Stimulated activated CD4-positive, alpha-beta T cell treated with anti-CD3 and anti-CD28 coated beads, Interleukin-4, amount 100 ng/mL, for 1 hour (primary cell): ENCODE measurements at places on chromosomes 2 and 18.
A peak's percentile ranks its signal among the peaks of the same experiment; 100 is the strongest.

DNA sequence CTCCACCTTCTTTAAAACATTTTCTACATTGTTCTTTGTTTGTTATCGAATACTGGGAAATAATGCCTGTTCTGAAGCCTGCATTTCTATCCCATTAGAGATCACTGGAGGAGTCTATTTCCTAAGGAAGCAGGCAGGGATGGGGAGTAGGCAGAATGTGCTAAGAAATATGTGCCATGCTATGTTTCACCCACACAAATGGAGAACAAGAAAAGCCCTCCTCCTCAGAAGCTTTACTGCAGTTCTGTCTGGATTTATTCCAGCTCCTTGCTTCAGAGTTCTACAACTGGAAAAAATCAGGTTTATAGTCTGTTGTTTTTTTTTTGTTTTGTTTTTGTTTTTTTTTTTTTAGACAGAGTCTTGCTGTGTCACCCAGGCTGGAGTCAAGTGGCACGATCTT lies 825.1 kb downstream of the SLC4A3 start:
- no peak for DNase-seq

- no peak for DNase-seq
These were observed 66.0 kb downstream of the STPG4 start for GRCh38 chr2:47089083-47089464.

- no peak for DNase-seq
These were observed 363.7 kb upstream of the SPHKAP start for GRCh38 chr2:228545041-228545747.

DNA sequence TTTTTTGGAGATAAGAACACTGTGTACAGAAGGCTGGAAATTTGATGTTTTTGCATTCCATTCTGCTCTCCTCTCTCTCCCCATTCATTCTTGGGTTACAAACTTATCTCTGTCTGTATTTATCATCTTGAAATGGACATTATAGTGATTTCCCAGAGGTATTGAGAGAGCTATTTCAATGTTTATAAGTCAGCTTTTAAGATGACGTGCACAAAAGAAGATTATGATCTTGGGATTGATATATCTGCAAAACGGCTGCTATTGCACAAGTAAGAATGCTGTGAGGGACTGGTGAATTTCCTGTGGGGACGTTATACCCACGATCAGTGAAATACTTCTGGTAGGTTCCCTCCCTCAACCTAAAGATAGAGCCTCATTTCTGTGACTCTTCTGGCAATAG lies 61.0 kb upstream of the DTNA start:
- no peak for DNase-seq

GRCh38 chr2:144443837-144444817 lies 75.8 kb downstream of the ZEB2 start:
- DNase-seq: no peak

DNA sequence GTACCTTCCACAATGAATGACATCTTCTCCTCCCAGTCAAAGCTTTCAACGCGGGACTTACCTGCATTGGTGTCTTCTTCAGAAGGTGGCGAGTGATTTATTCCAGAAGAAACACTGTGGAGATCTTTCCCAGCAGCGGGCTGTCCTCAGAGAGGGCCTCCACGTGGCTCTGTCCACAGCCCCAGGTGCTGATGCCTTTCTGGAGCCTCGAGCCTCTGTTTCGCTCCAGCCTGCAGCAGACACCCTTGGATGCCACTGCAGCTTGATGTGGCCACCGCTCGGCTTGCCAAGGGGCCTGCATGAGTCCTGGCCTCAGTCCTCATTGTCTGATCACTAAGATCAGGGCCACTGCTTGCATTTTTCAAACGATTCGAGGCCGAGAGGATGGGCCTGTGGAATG lies 46.6 kb upstream of the GALR1 start:
- no peak for DNase-seq

- DNase-seq: no peak
These were observed 76.6 kb downstream of the EMX1 start for GRCh38 chr2:72993933-72994280.

- no peak for DNase-seq
These were observed 33.0 kb upstream of the PTH2R start for GRCh38 chr2:208373460-208374089.

DNA sequence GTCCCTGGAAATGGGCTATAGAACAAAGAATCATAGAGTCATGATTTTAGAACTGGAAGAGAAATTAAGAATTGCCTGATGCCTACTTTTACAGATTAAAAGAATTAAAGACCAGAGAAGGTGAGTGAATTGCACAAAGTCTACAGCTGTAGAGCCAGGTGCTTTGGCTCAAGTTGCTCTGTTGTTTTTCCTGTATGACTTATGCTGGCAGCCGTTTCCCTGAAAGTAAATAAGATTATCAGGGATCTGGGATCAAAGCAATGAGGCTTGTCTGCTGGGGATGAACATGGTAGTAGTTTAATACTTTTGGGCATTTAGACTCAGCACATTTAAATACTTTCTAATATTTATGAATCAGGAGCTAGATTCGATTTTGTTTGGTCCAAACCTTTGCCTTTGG lies 166.9 kb downstream of the PRPF40A start:
- DNase-seq: no peak

GRCh38 chr2:134072341-134072740 lies 181.5 kb upstream of the MGAT5 start:
- DNase-seq: no peak

DNA sequence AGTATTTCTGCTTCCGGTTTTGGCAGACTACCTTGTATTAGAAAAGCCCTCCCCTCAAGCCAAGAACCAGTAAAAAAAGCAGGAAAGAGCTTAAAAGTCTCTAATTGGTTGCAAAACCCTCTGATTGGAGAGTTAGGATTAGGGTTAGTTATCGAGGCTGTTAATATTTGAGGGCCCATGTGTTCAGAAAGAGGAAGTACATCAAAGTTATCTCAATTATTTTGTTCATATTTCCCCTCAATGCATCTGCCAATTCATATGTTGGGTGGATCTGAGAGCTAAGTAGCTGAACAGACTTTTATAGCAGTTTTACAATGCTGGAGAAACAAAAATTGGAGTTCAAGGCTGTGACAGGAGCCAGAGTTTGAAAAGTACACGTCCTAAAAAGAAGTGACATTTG lies 43.1 kb upstream of the KLHL14 start:
- no peak for DNase-seq

GRCh38 chr2:214246417-214246816 lies 164.4 kb upstream of the VWC2L start:
- DNase-seq: no peak

- DNase-seq: peak; percentile 7
These were observed 237.6 kb downstream of the PRKCE start for GRCh38 chr2:45889053-45889452.

- DNase-seq: peak; percentile 55
These were observed 697 bp downstream of the LGALSL start for GRCh38 chr2:64454386-64455332.

- DNase-seq: no peak
These were observed 97.4 kb upstream of the CYRIA start for GRCh38 chr2:16763056-16763455.

GRCh38 chr18:57959278-57959677 lies 84.7 kb upstream of the NEDD4L start:
- DNase-seq: no peak

DNA sequence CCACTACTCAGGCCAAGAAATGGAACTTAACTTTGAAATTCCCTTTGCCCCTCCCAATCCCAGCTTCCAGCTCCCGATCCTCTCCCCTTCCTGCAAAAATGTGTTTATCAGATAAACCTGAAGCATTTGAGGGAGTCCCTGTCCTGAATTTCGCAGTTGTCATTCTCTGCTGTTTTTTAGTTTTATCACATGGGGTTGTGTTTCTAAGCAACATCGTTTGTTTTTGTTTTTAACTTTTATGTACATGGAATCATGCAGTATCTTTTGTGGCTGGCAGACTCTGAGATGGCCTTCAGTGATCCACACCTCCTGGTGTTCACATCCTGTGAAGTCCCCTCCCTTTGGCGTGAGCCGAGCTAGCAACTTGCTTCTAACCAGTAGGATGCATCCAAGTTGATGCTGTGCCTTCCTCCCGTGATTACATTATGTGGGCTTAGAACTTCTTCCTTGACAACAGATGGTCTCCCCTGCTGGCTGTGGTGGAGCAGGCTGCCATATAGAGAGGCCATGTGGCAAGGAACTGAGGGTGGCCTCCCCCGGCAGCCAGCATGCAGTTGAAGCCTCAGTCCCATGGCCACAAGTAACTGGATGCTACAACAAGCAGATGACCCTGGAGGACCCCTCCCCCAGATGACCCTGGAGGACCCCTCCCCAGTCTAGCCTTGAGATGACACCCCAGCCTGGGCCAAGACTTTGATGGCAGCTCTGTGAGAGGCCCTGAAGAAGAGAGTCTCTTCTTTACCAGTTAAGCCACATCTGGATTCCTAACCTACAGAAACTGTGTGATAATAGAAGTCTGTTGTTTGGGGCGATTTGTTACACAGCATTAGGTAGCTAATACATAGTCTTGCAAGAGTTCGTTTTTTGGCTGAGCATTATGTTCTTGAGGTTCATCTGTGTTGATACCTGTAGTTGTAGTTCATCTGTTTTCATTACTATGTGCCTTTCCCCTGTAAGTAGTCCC lies 27.7 kb downstream of the SH3BP4 start:
- DNase-seq: no peak

DNA sequence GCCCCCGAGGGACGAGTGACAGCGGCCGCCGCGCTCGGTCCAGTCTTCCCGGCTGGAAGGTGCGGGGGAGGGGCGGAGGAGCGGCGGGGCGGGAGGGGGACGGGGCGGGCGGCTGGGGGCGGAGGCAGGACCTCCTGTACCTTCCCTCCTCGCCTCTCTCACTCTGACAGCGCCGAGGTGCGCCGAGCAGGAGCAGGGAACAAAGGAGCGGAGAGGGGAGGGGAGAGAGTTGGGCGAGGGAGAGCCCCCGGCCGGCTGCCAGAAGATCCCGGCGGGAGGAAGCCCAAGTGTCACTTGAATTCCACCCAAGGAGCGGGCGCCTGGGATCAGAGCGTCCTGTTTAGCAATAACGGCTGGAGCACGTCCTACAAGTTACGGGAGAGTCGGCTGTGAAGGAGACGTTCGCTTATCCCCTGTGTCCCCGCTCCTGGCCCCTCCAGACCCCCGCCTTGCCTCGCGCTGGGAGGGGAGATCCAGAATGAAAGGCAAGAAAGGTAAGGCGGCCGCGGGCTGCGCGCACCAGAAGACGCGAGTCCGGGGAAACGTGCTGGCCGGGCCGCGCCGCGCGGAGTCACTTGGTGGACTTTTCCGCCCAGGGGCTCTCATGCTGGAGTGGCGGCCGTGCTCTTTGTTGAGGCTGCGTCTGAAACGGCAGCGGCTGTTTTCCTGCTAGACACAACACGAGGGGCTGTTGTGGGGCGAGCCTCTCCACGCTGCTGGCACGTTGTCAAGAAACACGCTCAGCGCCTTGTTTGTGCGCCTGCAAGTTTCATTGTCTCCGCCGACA lies at the start of gene TGIF1:
Gene TGIF1 (plus strand): TSS at position 161 of the 787 bp plus-strand sequence. CDS start 318 bp downstream, at position 479.
- peak; percentile 65 for DNase-seq

- no peak for DNase-seq
These were observed 68.4 kb downstream of the COL5A2 start for GRCh38 chr2:189111063-189111715.

GRCh38 chr2:170019060-170019805 lies 158.7 kb upstream of the MYO3B start:
- no peak for DNase-seq

DNA sequence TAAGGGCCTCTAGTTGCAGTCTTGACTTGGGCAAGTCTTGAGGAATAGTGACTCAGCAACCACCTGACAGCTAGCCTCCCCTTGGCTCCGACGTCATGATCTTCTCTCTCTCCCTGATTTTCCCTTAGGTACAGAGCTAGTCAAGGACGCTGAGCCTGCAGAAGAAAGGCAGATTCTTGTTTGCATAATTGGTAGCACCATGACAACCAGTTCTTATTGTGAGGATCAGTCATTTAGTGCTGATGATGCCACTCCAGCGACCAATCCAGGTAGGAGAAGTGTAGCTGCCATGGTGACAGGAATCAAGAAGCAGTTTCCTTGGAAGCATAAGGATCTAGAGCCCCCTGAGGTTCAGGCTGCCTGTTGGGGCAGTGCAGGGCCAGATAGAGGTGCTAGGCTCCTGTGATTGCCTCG lies 2.8 kb upstream of the RESP18 start:
- DNase-seq: no peak

GRCh38 chr2:111121028-111121827 lies 514 bp downstream of the BCL2L11 start:
- DNase-seq: peak; percentile 50

DNA sequence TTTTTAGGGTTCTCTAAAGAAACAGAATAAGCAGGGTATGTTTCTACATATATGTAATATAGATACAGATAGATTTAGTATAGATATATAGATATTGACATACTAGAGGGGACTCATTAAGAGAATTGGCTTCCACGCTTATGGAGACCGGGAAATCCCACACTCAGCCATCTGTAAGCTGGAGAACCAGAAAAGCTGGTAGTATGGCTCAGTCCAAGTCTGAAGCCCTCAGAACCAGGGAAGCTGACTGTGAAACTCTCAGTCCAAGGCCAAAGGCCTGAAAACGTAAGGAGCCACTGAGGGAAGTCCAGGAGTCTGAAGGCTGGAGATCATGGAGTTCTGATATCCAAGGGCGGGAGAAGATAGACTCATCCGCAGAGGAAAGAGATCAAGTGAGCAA lies 441.3 kb upstream of the CDH20 start:
- DNase-seq: no peak

GRCh38 chr2:33383855-33384598 lies 92.4 kb upstream of the RASGRP3 start:
- DNase-seq: no peak

DNA sequence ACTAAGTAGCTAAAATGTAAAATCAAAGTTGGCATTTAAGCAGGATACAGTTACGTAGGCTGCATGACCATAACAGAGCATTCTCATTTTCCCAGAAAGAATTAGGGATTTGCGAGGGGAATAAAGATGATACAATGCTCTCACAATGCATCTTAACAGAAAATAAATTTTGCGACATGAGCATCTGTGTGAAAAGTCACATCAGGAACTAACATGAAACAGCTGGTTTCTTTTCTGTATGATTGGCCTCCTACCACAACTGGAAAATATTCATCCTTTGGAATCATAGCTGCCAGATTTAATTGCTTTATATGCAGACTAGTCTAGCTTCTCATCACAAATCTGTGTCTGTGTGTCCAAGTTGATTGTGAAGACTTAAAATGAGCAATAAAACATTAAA lies 66.0 kb downstream of the KCTD18 start:
- no peak for DNase-seq

- no peak for DNase-seq
These were observed 41.6 kb downstream of the LBH start for GRCh38 chr2:30272761-30273573.

- DNase-seq: no peak
These were observed 21.2 kb downstream of the CAPG start for GRCh38 chr2:85388878-85389538.
